ENCODE measurements at places on chromosomes 4 and X. TPM values are rescaled to one million over a fixed set of nuclear protein-coding genes. Genes with fewer than 3 reads are reported as not detected.

PIR gene
- 17.5 TPM for polyA plus RNA-seq

DNA sequence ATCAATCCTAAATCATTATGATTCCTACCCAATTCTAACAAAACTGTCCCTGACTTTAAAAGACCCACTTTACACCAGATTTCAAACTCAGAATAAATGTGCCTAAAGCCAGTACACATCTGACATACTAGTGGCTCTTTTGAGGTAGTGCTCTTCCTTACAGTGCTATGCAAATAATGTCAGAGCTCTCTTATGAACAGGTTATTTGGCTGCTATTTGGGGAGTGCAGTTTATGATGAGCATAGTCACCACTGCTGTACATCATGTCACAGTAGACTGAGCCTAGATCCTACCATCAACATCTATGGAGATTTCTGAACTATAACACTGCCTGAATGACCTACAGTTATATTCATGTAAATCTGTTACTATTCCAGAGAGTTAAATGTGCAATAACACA lies 50.4 kb upstream of the PAGE5 start:
- no peaks in the 10 kb centered on the region for H3K4me1 ChIP-seq
- H3K36me3 ChIP-seq: no peaks in the 10 kb centered on the region
- no peak overlapping the region for H3K4me3 ChIP-seq
- no peaks in the 10 kb centered on the region for H3K27me3 ChIP-seq
- no peak for DNase-seq
- H3K27ac ChIP-seq: no peak overlapping the region

PCSK1N gene
- polyA plus RNA-seq: 1.6 TPM

GRCh38 chr4:73223258-73223650 lies 35.3 kb downstream of the ANKRD17 start:
- H3K4me1 ChIP-seq: peaks cover 7% of the 10 kb centered on the region
- no peaks in the 10 kb centered on the region for H3K36me3 ChIP-seq
- H3K27me3 ChIP-seq: no peaks in the 10 kb centered on the region
- no peak overlapping the region for H3K4me3 ChIP-seq
